Right ventricle myocardium inferior (tissue), 1 donor: ENCODE measurements at places on chromosomes 3 and 15. TPM values are rescaled to one million over a fixed set of nuclear protein-coding genes. Genes with fewer than 3 reads are reported as not detected.

The C3orf85 gene
- total RNA-seq, result not detected

The DOCK3 gene
- total RNA-seq, result 3.9 TPM

DNA sequence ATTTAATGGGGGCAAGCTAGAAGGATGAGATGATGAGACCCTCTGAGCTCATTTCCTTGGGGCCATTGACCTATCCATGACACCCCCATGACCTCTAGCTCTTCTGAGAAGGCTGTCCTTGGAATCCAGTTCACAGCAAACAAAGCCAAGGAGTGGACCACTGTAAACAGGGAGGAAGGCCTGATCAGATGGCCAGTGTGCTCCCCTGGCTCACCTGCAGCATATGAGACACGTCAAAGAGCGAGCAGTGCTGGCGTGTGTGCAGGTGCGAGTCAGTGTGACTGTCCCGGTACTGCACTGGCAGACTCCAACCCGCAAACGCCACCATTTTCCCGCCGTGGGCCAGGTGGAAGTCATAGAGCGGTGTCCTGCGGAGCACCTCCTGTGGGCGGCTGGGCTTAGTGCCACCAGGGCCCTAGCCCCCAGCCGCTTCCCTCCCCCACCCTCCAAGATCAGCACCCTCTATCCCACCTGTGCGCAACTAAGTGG is 339 bp downstream of the AMT start:
- DNase-seq, result no peak

- peak; percentile 77 for DNase-seq
These were observed 236.8 kb downstream of the CACNA2D3 start for GRCh38 chr3:54358969-54359694.

The MASP1 gene
- 129 TPM for total RNA-seq
